ENCODE measurements at places on chromosomes 7 and 10.

DNA sequence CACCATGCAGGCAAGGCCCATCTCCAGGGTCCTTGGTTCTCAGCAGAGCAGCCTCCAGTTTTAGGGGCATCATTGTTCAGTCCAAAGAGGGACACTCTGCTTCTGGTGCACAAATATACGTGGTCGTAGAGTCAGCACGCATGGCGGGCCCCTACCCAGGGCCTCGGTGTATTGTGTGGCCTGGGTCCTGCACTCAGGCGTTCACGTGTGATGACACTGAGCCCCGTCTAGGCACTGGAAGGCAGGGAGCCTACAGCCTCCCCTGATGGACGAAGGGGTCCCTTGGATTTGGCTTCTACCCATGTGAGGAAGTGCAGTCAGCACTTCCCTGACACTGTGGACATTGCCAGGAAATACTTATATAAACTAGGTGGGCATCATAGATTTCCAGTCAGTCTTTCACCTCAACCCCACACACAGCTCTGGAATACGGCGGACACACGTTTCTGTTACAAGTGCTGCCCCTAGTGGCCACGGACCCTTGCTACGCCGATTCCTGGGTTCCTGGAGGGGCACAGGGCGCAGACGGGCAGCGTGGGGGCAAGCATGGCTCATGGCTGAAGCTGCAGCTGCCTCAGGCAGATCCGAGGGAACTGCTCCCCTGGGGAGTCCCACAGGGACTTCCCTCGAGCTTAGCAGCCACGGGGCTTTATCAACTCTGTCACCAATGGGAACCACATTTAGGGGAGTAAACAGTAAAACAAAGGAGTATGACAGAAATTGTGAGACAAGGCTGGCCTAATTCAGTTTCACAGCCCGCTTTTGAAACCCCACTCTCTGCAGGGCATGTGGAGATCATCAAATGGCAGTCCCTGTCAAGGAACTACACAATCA lies 25.4 kb downstream of the AIFM2 start:
- DNase-seq, result no peak

GRCh38 chr7:30019960-30020359 lies 6.5 kb downstream of the FKBP14 start:
- DNase-seq, result no peak

DNA sequence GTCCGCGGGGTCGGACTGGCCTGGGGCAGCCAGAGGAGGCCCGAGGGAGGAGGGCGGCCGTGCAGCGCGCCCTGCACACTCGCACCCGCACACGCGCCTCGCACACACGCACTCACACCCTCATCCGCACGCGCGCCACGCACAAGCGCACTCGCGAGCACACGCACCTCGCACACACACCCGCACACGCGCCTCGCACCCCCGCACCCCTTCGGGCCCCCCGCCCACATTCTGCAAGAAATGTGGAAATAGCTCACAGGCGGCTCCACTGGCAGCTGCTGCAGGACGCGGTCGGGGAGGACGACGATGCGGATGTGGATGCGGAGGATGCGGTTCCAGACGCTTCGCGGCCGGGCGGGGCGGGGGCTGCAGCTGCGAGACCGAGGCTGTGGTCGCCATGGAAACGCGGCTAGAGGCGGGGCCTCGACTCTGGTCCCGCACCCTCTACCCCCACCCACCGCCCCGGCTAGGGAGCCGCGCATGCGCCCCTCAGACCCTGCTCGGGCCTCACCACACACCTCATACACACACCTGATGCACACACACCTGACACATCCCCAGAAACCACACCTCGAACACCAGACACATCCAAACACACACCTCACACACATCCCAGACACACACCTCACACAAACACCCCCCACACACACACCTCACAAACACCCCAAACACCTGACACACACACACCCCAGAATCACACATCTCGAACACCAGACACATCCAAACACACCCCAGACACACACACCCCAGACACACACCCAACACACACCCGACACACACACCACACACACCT lies at the start of gene CALY:
Gene CALY (minus strand): TSS at position 320 of the 793 bp plus-strand sequence. CDS start 7,907 bp downstream, outside the sequence.
- peak; percentile 88 for DNase-seq

GRCh38 chr7:23394488-23395171 lies 75.7 kb downstream of the IGF2BP3 start:
- no peak for DNase-seq

DNA sequence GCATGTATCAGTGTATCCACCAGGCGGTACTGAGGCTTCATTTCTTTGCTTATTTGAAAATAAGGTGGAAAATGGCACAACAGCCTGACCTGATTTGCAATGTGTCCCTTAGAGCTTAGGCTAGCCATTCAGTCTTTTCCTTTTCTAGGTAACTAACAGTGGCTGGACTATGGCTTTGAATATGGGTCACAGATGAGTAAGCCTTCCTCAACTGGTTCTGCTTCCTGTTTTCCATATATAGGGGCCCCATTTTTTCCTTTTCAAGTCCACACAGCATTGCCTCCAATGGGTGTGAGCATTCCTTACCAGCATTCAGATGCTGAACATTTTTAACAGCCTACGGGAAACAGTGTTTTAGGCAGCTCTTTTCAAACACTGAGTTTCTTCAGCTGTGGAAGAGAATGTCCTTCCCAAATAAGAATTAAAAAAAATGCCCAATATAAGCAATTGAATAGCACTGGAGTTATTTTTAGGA lies 3.9 kb upstream of the ITGB1 start:
- no peak for DNase-seq

GRCh38 chr7:18536486-18536885 lies 40.9 kb downstream of the HDAC9 start:
- DNase-seq, result no peak

DNA sequence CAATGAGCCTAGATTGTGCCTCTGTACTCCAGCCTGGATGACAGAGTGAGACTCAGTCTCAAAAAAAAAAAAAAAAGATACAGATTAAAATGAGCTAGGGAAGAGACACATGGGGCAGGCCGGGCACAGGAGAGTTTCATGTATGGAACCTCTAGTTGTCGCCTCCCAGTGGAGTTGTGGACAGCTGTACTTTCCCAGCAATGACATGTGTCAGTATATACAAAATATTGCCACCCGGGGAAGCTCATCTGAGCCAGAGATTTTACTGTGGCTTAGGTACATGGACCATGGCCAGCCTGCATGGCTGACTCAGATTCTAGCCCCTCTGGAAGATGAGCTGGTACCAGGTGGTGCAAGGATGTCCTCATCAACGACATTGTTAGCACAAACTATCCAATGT lies 87.4 kb downstream of the COL26A1 start:
- no peak for DNase-seq

DNA sequence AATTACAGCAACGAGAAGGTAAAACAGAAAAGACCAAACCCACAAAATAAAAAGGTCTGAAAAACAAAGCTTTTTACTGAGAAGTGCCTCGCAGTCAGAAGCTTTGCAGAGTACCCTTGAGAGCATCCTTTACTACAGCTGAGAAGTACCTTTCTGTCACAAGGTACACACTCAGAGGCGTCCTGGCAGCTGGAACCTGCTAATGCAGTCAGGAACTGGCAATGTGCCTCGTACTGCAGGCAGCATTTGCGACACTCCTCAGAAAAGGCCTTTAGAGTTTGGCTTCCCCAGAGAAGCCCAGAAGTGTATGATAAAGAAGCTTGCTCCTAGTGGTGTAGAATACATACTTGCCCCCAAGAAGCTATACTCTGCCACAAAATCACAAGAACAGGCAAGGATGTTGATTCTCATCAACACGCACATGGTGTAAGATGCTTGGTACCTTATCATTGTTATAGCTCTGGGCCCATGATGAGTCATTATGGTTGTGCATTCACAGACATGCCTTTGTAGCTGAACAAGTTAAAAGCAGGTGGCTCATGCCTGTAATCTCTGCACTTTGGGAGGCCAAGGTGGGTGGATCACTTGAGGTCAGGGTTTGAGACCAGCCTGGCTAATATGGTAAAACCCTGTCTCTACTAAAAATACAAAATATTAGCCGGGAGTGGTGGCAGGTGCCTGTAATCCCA lies 2.0 kb upstream of the GTPBP4 start:
- no peak for DNase-seq

Data from immature natural killer cell (primary cell).